GM13976 (cell line): ENCODE measurements at places on chromosomes 11 and 22.

DNA sequence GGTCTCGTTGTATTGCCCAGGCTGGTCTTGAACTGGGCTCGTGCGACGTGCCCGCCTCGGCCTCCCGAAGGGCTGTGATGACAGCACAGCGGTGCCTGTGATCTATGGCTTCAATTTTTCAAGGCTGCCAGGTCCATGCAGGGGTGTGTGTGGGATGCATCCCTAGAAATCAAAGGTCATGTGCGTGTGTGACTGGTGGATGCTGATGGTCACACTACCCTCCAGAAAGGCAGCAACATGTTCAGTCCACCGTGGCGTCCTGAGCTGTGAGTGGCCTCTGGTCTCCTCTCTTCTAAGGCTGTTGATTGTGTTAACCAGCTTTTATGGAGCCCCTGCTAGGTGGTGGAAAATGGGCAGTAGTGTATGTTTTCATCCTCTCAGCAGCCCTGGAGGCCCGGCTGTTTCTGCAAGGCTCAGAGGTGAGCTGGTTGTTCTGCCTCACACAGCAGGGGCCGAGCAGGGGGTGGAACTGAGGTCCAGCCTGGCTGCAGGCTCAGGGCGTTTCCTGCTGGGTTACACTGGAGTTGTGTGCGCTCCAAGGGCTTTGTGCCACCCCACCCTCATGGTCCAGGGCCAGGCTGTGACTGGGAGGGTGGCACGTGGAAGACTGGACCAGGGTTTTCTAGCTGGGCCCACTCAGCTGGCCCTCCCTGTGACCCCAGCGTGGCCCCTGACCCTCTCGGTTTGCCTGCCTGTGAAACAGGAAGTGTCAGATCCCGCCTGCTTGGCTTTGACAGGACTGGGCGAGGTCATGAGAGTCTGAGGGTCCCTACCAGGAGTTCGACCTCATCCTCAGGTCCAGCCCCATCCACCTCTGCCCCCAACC is 7.7 kb downstream of the BIK start:
- DNase-seq: peak; percentile 51

DNA sequence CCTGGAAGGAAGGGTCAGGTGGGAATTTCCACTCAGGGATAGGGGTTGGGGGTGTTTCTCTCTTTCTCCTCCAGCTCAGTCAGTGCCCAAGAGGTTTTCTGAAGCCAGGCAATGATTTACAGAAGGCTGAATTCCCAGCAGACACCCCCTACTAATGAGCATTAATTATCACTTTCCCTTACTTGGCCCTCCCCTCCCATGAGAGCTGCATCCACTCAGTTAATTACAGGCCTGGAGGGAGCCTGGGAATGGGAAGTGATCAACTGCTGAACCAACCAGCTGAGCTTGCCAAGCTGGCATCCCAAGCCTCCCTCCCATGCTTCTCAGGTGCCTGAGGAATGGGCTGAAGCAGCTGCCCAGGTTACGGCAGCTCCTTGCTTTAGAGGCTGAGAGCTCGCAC is 992 bp downstream of the LGALS12 start:
- DNase-seq: no peak

DNA sequence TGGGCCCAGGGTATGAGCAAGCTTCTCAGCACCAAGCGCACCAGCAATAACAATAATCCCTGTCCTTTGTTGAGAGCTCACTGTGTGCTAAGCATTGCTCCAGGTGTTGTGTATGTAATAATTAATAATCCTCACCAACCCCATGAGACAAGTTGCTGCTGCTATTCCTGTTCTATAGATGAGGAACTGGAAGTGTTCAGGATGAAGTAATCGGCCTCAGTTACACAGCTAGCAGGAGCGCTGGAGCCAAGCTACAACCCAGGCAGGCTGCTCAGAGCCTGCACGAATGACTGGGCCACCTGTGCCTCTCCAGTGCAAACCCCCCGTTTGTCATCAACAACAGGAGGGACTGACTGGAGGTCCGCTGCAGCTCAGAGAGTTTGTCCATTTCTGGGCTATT is 35.2 kb upstream of the CECR2 start:
- DNase-seq: no peak

GRCh38 chr22:37270928-37271650 is 11.2 kb upstream of the CYTH4 start:
- DNase-seq: no peak

GRCh38 chr11:135061166-135061565 is 649.1 kb upstream of the B3GAT1 start:
- DNase-seq: no peak

- DNase-seq: no peak
These were observed 475.1 kb downstream of the BRD1 start for GRCh38 chr22:49352361-49353169.

DNA sequence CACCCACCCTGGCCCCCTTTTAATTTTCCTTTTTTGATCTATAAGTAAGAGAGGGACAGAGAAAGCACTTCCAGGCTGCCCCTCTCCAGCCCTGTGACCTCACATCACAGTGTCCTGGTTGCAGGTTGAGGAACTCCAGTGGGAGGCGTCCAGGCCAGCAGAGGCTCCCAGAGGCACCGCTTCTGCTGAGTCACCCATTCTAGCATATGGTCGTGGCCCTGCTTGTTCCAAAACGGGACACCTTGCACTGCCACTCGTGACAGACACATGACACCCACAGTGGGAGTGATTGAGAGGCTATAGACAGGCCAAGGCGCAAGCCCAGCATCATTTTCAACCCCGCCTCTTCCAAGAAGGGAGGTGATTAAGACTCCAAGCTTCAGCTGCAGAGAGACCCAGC is 16.0 kb upstream of the TMPRSS4 start:
- no peak for DNase-seq

DNA sequence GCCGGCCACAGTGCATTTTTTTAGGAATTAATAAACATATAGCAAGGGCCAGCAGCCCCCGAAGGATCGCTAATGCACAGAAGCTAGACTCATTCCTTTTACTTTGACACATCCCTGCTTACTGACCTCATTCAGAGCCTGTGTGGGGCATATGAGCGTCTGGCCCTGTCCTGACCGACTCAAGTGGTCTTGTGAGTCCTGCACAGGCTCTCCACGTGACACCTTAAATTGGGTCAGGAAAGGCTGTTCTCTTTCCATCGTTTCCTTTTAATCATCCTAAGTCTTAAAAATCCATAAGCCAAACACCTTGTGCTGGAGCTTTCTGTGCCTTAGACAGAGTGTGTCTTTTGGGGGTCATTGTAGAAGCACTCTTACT is 18.6 kb downstream of the SDHAF2 start:
- DNase-seq: no peak

DNA sequence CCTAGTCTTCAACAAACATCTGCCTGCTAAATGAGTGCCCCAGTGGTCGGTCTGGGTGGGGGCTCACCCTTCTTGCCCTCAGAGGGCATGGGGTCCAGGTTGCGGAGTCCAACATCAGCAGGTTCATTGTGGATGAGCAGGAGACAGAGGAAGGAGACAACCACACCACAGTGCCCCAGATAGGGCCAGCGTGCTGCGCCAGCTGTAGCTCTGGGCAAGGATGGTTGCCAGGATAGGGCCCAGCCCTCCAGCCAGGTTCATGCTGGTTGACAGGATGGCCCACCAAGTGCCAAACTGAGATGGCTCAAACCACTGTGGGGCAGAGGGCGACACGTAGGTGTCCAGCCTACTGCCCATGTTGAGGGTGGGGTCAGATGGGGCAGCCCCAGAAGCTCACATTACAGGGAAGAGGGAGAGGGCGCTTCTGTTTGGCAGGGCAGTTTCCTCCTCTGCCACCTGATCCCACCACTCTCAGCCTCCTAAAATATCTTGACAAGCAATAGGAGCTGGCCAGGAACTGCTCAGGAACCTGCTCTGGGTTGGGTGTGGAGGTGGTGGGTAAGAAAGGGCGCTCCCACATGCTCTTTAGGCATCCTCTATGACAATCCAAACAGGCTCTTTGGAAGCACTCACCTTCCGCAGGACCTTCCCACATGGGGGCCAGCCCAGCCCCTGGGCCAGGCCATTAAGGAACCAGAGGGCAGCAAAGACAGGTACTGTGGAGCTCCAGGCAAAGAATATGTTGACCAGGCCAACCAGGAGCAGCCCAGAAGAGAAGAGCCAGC is 2.9 kb downstream of the SLC37A4 start:
- no peak for DNase-seq

- DNase-seq: no peak
These were observed 654.2 kb downstream of the NELL1 start for GRCh38 chr11:21323617-21324016.
